Type B pancreatic cell (in vitro differentiated cells): ENCODE measurements at places on chromosomes 3 and 15.

DNA sequence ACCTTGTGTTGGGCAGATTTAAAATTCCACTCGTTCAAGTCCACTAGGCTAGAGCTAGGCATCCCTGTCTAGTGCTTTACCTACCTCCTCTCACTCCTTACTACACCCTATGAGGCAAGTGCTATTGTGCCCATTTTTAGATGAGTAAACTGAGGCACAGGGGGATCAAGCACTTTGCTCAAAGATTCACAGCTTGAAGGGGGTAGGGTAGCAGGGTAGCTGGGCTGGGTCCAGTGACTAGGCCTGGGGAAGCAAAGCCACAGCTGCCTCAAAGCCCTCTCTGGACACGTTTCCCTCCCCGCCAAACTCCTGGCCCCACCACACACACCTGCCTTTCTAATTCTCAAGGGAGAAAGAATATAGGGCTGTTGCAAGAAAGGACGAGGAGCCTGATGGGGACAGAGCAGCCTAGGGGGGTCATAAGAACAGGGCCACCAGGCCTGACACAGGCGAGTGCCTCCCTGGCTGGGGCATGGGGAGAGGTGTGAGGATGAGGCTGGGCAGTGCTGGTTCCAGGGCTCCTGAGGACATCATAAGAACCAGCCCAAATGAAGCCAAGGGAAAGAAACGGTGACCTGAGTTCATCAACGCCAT is 34.8 kb upstream of the SFMBT1 start:
- no peaks in the 10 kb centered on the region for H3K36me3 ChIP-seq
- peaks cover 12% of the 10 kb centered on the region for H3K4me1 ChIP-seq
- no peaks in the 10 kb centered on the region for H3K27me3 ChIP-seq
- no peak overlapping the region for H3K27ac ChIP-seq
- H3K4me3 ChIP-seq = no peak overlapping the region

- H3K36me3 ChIP-seq = no peaks in the 10 kb centered on the region
- DNase-seq = peak; percentile 80
- peaks cover 59% of the 10 kb centered on the region for H3K4me1 ChIP-seq
- peak overlapping the region; percentile 92 for H3K4me3 ChIP-seq
These were observed 518.4 kb downstream of the FOXP1 start for GRCh38 chr3:71064956-71065763.

DNA sequence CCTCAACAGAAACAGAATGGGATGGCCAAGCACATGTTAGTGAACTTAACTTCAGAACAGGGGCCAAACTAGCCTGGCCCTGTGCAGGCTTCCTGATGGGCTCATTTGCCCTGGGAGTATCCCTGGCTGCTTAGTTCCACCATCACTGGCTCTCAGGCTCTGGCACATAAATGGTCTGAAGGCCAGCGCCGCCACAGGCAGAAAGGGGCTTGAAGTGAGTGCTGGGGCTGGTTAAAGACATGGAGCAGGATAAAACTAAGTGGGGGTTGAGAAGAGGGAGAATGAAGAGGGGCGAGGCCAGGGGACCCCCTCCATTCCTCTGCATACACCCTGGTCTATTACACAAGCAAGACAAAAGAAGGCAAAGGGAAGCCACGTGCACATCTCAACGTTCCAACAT is 12.2 kb downstream of the SLCO2A1 start:
- DNase-seq = peak; percentile 45
- H3K27ac ChIP-seq = no peak overlapping the region
- no peaks in the 10 kb centered on the region for H3K27me3 ChIP-seq
- H3K4me1 ChIP-seq = peaks cover 7% of the 10 kb centered on the region

GRCh38 chr3:82081351-82081750 is 319.9 kb upstream of the GBE1 start:
- peaks cover 20% of the 10 kb centered on the region for H3K4me1 ChIP-seq
- no peak overlapping the region for H3K4me3 ChIP-seq
- H3K27me3 ChIP-seq = peaks cover 2% of the 10 kb centered on the region
- no peak overlapping the region for H3K27ac ChIP-seq
- DNase-seq = no peak

GRCh38 chr3:82685761-82686160 is 924.3 kb upstream of the GBE1 start:
- no peaks in the 10 kb centered on the region for H3K4me1 ChIP-seq
- no peak overlapping the region for H3K27ac ChIP-seq
- H3K27me3 ChIP-seq = no peaks in the 10 kb centered on the region
- no peak overlapping the region for H3K4me3 ChIP-seq
- DNase-seq = no peak
